ENCODE measurements at places on chromosomes 5 and 9. TPM values are rescaled to one million over a fixed set of nuclear protein-coding genes. Genes with fewer than 3 reads are reported as not detected.

DNA sequence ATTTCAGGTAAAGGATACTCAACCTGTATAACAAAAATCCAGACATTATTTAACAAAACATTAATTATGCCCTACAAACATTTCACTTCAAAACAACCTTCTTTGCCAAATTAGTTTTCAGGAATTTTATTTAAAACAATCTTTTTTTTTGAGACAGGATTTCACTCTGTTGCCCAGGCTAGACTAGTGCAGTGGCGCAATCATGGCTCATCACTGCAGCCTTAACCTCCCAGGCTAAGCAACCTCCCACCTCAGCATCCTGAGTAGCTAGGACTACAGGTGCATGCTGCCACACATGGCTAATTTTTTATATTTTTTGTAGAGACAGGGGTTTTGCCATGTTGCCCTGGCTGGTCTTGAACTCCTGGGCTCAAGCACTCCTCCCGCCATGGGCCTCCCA, 3.9 kb downstream of the FNIP1 start:
- DNase-seq: no peak

GRCh38 chr5:88262116-88262515, 6.5 kb downstream of the TMEM161B start:
- no peak for DNase-seq

GRCh38 chr9:20044686-20045085, 255.8 kb upstream of the SLC24A2 start:
- no peak for DNase-seq

- DNase-seq: no peak
Measured at GRCh38 chr9:111630182-111630963, 761 bp upstream of the DNAJC25 start.

- DNase-seq: peak; percentile 55
Measured at GRCh38 chr9:81609782-81610739, 79.3 kb downstream of the TLE1 start.

DNA sequence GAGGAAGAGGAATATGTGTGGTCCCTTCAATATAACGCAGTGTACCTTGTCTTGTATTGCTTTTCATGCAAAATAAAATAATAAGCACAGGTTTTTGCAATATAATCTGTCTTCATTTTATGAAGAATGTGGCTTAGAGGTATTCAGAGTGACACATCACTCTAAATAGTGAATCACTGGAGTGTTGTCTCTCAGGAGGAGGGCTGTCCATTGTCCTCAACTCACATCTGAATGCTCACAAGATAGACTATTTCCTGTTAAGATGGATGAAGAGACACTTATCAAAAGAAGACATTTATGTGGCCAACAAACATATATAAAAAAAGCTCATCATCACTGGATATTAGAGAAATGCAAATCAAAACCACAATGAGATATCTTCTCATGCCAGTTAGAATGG, 1147.5 kb upstream of the C9orf72 start:
- DNase-seq: no peak

- DNase-seq: no peak
Measured at GRCh38 chr5:136639616-136640015, 274.3 kb upstream of the TRPC7 start.

DNA sequence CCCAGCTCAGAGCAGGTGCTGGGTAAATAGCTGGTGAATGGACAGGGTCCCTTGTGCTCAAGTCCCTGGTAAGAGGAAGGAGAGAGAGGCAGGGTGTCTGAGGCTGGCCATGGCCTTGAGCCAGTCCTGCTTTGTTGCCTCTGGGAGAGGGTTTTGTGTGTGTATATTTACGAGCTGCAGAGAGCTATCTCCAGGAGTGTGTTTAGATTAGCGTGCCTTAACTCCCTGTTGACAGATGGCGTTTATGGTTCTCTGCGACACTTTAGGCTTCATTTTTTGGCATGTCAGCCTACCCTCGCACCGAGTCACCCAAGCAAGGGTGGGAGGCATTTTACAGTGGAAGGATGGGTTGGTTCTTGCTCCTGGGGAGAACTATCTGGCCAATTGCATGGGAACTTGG, 22.2 kb downstream of the HMCN2 start:
- peak; percentile 42 for DNase-seq

GRCh38 chr5:160385496-160385895, 14.4 kb downstream of the FAM200C start:
- DNase-seq: no peak

DNA sequence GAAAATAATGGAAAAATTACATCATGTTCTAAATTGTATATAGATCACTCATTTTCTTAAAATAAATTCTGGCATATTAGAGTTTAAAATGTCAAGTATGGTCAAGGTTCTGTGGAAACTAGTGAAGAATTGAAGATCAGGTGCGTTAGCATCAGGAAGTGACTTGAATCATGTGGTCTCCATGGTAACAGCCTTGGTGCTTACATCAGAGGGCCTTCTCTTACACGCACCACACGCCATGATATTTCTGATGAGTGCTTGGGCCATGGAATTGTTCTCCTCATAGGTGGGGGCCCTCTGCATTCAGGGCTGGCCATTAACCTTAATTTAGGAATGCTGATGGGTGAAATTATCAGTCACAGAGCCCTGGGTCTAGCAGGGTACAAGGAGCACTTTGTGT, 288.1 kb upstream of the EFNA5 start:
- DNase-seq: no peak

DNA sequence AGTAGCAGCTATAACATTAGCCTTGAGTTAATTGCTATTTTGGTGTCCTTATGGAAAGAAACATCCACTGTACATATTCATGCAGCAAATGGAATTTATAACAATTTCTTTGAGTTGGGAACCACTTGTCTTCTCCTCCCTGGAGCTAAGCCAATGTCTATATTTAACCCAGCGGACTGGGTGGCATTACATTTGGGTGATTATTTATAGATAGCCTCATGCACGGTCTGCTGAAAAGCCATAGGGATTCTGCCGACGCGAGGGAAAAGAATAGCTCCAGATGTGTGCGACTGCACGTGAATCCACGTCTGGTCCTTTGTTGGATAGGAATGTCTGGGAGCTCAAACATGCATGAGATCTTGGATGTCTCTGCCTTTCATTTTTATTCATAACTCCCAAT, 157.5 kb upstream of the BRINP1 start:
- no peak for DNase-seq

DNA sequence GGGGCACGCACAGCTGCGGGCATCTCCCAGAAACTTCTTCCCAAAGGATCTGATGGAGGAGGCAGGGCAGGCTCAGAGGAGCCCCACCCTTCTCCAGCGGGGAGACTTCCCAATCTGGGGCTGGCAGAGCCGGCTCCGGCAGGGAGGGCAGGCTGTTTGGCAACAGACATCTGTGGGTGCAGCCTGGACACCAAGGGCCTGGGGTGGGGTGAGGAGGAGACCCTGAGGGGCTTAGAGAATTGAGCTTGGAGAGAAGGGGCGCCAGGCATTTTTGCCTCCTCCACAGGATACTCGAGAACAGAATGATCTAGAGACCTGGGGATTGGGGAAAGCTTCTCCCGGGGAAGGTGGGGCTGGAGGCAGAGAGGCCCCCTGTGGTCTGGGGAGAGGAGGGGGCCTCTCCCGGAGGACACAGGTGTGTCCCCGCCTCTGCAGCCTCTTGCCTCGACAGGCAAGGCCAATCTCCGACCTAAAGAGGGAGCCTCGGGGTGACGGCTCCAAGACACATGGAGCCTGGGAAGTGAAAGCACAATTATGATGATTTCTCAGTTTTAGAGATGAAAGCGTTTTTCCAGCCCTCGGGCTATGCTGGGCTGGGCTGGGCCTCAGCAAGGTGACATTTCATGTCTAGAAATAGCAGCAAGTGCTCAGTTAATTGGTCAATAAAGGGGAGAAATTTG, 8.4 kb downstream of the LHX3 start:
- DNase-seq: no peak

DNA sequence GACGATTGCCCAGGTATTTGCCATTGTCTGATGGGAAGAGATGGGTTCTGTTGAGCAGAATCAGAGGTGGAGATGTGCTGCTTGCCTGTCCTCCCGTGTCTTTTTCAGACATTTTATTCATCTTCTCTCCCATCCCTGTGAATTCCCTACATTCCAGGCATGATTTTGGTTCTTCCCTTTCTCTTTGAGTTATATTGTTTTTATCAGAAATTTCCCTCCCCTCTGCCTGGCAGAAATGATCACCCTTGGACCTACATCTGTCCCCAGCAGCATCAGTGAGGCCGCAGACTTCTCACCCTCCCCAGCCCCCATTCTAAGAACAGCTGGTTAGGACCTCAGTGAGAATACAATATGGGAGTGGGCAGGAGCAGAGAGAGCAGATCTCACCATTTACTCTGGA, 640.2 kb downstream of the CCDC171 start:
- DNase-seq: peak; percentile 25

GRCh38 chr9:130997395-130997684, 11.6 kb upstream of the LAMC3 start:
- DNase-seq: no peak

- no peak for DNase-seq
Measured at GRCh38 chr5:168603746-168604145, 24.6 kb upstream of the PANK3 start.

GRCh38 chr5:127335381-127335780, 44.8 kb downstream of the MEGF10 start:
- no peak for DNase-seq

- no peak for DNase-seq
Measured at GRCh38 chr5:73966451-73966850, 340.5 kb downstream of the ARHGEF28 start.

- no peak for DNase-seq
Measured at GRCh38 chr5:142301540-142301939, 23.3 kb downstream of the SPRY4 start.

GRCh38 chr9:125803526-125803925, 56.4 kb downstream of the PBX3 start:
- no peak for DNase-seq

Gene PCDHGA7
- total RNA-seq: 3.6 TPM

Gene PKD2L2
- not detected for total RNA-seq

Gene PCDHA9
- 0.02 TPM for total RNA-seq

Gene SOHLH1
- 2.4 TPM for total RNA-seq

Gene MUSK
- 14.1 TPM for total RNA-seq

Gene NPR3
- total RNA-seq: 0.23 TPM

Gene ZNF883
- not detected for total RNA-seq

Gene DPYSL3
- total RNA-seq: 42.7 TPM

Gene PCDHA1
- not detected for total RNA-seq

Gene CCNI2
- total RNA-seq: not detected

Gene GOLM1
- 120 TPM for total RNA-seq

Gene KIF4B
- 0.02 TPM for total RNA-seq

Gene SGCD
- 5.8 TPM for total RNA-seq

Gene ISCA1
- 93.1 TPM for total RNA-seq

Gene SYNPO
- total RNA-seq: 2.3 TPM

Measured in SJCRH30 (cell line).